ENCODE measurements at places on chromosomes 7 and 10. TPM values are rescaled to one million over a fixed set of nuclear protein-coding genes. Genes with fewer than 3 reads are reported as not detected.
A peak's percentile ranks its signal among the peaks of the same experiment; 100 is the strongest.

DNA sequence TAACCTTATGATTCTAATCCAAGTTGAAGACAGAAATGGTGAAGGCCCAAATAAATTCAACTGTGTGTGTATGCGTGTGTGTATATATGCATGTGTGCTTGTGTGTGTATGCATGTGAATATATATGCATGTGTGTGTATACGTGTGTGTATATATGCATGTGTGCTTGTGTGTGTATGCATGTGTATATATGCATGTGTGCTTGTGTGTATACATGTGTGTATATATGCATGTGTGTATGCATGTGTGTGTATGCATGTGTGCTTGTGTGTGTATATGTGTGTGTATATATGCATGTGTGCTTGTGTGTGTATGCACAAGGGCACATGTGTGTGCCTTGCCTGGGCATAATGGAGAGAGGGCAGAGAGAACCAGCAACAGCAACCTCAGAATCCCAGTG is 184.7 kb upstream of the PLPP4 start:
- no peak for DNase-seq

DNA sequence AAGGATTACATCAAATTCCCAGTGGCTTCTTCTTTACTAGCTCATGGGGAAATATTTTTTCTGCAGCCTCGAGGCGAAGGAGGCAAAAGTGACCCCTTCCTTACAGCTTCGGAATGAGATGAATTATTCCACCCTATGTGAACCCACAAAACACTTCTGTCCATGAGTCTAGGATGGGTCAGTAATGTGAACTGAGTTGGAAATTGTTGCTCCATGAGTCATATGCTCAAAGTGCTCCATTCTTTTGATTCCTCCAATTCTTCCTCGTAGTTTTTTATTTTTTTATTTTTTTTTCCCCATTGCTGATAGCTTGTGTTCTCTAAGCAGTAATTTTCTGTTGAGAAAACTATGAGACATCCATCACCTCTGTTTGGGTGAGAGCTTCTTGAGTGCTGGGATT is 31.7 kb upstream of the FAM204A start:
- DNase-seq: no peak

Gene EN2
- not detected for total RNA-seq

Gene OGDHL
- total RNA-seq: not detected

Gene VOPP1
- total RNA-seq: 47.0 TPM

DNA sequence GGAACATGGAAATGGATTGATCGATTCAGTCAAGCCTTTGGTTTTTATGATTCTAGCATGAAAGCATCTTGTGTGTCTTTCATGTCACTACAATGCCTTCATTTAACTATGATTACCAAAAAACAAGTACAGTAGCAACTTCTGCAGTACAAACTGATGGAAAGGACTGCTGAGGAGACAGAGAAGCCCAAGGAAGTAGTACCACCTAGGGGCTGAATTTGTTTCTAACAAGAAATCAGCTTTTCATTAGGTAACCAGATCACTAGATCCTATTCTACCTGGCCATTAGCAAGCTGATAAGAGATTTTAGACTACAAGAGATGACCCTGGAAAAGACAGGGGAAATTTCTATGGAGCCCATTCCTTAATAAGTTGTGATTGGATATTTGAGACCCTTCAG is 3.2 kb upstream of the IFIT1 start:
- no peak for DNase-seq

Gene FOXP2
- not detected for total RNA-seq

DNA sequence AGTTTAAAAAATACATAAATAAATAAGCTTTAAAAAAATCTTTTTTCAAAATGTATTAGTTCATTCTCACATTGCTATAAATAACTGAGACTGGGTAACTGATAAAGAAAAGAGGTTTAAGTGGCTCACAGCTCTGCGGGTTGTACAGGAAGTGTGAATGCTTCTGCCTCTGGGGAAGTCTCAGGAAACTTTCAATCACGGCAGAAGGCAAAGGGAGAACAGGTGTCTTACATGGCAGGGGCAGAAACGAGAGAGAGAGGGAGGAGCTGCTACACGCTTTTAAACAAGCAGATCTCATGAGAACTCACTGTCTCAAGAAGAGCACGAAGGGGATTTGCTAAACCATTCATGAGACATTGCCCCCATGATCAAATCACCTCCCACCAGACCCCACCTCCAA is 114.6 kb downstream of the DNAJC1 start:
- peak; percentile 0 for DNase-seq

DNA sequence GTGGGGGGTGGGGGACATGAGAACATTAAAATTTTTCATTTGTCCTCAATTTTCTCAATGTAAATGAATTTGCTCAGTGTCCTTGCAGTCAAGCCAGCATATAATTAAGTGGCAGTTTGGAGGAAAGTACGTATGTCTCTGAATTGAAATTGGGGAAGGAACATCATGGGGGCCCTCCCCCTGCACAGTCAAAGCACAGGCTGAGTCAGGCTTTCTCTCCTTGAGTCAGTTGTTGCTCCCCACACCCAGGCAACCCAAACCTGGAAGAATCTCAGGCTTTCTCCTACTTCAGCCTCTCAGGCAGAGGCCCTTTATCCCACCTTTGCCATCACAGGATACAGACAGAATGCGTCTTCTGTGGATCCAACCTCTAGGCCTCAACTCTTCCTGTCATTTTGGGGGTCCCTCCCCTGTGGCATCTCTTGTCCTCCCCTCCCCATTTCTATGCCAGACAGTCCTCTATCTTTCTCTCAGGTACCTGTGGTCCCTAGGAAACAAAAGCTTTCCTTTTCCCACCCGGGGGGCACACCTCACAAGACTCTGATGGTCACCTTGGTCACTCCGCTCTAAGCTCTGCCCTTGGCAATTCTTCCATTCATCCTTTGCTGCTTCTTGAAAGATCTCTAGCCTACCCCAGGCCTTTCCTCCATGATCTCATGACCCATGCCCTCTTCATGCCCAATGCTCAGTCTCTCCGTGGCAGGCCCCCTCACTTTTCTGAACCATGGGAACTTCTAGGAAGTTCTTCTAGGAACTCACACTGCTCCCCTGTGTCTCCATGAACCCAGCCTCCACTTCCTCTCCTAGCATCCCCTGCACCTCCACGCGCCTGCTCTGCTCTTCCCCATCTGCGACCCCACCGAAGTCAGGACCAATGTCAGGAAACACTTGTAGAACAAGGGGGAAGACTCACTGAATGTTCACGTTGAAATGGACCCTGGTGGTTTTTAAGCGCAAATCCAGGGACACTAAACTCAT is 40.4 kb downstream of the CREB3L2 start:
- DNase-seq: no peak

GRCh38 chr10:67596641-67597040 is 99.4 kb downstream of the CTNNA3 start:
- no peak for DNase-seq

DNA sequence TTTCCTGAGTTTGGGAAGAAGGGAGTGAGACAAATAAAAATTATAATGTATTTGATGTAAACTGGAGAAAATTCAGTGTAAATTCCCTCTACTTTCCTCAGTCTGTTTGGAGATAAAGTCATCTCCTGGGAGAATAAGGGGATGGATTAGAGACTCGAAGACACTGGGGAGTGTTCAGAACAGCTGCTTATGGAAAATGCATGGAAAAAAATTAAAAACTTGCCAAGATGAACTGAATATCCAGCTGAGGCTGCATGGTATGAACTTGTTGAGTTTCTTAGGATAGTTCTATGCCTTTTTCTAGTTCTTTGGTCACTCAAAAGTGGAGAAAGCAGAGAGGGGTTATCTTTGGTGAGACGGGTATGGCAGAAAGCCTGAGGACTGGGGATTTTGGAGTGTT is 210.5 kb downstream of the BICC1 start:
- no peak for DNase-seq

DNA sequence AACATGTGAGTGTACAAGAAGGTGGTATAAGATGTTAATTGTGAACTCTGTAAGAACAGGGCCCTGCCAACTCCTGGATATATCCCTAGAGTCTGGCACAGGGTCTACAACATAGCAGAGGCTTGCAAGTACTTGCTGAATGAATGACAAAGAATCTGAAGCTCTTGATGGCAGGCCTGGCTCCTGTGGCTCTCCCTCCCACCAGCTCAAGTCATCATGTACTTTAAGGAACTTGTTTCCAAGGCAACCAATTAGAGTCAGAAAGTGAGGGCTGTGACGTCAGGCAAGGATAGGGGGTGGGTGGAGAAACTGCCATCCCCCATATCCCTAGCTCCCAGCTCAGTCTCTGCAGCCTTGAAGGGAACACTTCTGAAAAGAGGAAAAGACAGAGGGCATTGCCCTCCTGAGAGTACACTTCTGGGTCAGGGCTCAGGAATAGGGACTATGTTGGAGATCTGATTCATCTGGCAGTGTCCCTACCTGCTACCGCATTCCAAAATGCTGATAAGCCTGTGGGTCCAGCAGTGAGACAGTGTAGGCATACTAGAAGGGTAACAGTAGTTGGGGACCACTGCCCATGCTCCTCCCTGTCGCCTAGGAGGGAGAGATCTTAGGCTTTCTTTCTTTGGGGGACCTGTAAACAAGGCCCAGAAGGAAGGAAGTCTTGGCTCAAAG is 34.6 kb upstream of the BTRC start:
- DNase-seq: no peak

DNA sequence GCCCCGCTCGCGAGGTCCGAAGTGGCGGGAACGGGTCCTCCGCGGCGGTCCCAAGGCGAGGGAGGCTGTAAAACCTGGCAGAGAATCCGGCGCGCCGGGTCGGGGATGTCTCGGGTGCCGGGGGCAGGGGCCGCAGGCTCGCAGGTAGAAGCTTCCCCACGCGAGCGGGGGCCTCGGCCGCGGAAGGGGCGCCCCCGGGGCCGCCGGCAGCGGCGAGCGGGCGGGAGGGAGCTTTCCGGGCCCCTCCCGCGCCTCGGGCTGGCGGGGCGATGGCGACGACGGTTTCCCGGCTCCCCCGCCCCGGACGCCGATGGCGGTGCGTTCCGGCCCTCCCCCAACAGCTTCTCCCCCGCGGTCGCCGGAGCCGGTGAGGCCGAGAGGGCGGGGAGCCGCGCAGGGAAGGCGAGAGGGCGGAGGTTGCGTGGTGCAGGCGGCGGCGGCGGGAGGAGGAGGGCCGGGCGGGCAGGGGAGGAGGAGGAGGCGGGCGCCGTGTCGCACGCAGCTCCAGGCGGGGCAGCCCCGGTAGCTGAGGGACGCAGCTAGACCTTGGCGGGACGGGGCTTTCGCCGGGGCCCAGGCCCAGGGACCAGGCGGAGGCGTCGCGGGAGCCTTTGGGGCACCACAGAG is at the start of gene CUL1:
Gene CUL1, plus strand, starts transcription at position 507 of the 627 bp plus-strand sequence. CDS start 31,220 bp downstream, outside the sequence.
- peak; percentile 90 for DNase-seq

Gene LEP
- not detected for total RNA-seq

Gene CALU
- total RNA-seq: 17.0 TPM

- DNase-seq: no peak
These were observed 19.9 kb downstream of the SCRN1 start for GRCh38 chr7:29969738-29970137.

- DNase-seq: no peak
These were observed 69.2 kb downstream of the DNAJC1 start for GRCh38 chr10:21934307-21934706.

GRCh38 chr10:122659651-122660050 is 40.0 kb downstream of the C10orf120 start:
- DNase-seq: no peak

- DNase-seq: no peak
These were observed 10.7 kb downstream of the PSAP start for GRCh38 chr10:71840177-71840957.

GRCh38 chr7:18419456-18419855 is 76.1 kb upstream of the HDAC9 start:
- no peak for DNase-seq

- no peak for DNase-seq
These were observed 272.9 kb downstream of the TRIL start for GRCh38 chr7:28685242-28685643.

Gene ANKRD61
- total RNA-seq: not detected

Measured in naive thymus-derived CD8-positive, alpha-beta T cell (primary cell).